Erythroblast (primary cell): ENCODE measurements at places on chromosomes 7 and 10.
A peak's percentile ranks its signal among the peaks of the same experiment; 100 is the strongest.

DNA sequence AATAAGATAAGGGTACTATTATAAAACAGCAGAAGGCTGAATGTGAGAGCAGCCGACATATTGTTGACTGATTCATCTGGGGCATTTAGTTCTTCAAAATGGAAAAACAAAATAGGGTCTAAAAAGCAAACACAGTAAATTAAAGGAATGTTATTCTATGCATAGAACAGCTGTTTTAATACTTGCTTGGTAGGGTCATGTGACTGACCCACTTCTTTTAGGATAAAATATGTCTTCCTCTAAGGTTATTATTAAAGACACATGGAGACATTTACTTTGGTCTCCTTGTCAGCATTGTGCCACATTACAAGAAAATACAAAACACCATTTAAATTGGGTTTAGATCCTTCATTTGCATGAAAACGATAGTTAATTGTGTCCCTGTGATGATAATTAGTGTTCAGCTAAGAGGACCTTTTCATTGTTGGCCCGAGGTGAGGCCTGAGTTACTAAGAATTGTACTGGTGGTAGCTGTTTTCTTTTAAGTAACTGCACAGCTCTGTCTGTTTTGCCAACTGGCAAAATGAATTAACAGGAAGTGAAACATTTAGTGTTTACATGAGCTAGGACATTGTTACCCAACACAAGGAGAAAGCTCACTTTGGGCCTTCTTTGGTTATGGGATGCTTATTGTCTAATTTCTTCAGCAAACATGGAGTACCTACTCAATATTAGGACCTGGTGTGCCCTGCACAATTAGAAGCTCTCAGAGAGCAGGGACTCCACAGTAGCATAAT lies 764.4 kb downstream of the LRMDA start:
- no peak for DNase-seq

DNA sequence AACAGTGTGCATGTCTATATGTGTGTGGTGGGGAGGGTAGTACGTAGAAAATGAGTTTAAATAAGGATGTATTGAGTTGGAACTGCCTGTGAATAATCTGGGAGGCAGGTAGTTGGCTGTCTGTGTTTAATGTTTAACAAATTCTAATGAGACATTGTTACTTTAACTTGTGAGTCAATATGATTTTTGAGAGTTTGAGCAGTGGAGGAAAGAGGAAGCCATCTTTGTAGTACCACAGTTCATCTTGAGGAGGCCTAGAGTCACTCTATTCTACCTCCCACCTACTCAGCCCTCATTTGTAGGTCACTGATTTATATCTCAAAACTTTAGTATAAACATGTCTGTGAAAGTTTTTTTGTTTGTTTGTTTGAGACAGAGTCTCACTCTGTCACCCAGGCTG lies 129.9 kb upstream of the ITGB1 start:
- DNase-seq = no peak

- no peak for DNase-seq
Observed at GRCh38 chr10:73076360-73077183, 20.1 kb downstream of the P4HA1 start.

DNA sequence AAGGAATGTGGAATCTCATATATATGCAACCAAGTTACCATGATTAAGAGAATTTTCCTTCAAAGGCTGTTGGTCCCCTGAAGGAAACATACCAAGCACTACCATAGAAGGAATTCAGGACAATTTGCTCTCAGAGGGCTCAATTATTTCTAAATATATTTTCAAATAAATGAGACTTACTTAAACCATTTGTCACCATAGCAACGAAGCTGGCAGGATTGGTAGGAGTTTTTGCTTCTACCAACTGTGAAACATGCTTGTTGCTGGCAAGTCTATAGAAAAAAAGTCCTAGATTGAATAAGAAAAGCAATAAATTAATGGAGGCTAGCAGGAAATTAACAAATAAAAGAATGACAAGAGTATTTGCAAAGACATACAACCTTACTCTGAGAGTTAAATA lies 156.9 kb upstream of the NPSR1 start:
- DNase-seq = no peak

DNA sequence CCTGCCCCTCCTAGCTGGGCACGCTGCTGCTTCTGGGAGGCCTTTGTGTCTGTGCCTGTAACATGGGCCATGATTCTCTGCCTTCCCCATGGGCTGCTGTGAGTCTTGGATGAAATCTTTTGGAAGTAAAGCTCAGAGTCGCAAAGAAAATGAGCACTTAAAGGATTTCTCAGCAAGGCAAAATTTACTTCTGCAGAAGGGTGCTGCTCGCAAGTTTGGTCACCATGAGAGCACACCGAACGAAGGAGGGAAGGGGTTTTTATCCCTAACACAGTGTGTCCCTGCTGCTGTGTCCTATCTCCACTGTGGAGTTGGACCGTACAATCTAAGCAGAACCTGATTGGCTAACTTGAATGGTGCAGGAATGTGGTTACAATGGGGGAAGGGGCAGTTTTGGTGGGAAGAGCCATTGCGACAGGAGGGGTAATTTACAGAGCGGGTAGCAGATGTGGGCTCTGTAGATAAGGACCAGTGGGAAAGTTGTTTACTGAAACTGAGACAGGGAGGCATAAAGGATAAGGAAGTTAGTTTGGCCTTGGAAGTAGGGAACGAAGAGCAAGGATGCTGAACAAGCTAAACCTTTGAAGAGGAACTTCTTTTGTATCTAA lies 57.5 kb downstream of the FANK1 start:
- peak; percentile 4 for DNase-seq

- peak; percentile 80 for DNase-seq
Observed at GRCh38 chr10:45249978-45250693, 65.3 kb downstream of the OR13A1 start.

DNA sequence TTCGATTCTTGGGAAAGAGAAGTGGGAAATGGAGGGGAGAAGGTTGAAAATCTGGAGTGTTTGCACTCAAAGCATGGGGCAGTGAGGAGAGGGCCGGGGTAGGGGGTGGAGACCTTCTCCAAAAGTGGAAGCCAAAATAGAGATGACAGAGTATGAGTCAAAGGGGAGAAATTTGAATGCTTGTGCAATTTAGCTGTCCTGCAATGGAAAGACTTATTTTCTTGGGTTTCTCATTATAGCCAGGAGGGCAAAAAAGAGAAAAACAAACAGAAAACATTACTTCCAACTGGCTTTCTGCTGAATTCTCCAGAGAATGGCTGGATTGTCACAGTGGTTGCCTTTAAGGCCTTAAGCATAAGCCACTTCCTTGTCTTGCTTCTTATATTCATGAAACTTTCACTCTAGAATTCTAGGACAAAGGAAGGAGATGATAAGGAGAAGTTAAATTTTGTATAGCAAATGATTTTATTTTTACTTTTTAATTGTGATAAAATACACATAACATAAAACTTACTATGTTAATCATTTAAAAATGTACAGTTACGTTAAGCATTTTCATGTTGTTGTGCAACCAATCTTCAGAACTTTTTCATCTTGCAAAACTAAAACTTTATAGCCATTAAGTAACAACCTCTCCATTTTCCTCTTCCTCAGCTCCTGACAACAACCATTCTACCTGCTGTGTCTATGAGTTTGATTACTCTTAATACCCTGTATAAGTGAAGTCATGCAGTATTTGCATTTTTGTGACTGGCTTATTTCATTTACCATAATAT lies 100.2 kb downstream of the GPR85 start:
- no peak for DNase-seq

GRCh38 chr10:5589661-5590511 lies 65.1 kb downstream of the CALML3 start:
- no peak for DNase-seq
